ENCODE measurements at places on chromosomes 2 and 18.

DNA sequence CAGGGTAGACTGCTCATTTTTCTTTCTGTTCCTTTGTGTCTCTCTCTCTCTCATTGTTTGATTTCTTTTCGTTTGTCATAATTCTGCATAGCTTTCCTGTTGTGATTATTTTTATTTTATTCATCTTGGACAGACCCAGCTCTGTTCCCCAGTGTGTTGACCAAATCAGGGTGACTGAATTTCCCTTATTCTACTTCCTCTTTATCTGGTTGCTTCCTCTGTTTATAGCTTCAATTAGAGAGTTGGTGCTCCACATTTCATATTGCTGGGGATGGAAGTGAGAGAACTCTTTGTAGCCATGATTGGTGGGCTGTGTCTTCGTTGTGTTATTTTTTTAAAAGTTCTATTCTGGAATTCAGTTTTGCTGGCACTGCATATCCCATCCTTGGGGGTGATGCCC is 19.1 kb downstream of the PROKR1 start:
- no peak for DNase-seq

DNA sequence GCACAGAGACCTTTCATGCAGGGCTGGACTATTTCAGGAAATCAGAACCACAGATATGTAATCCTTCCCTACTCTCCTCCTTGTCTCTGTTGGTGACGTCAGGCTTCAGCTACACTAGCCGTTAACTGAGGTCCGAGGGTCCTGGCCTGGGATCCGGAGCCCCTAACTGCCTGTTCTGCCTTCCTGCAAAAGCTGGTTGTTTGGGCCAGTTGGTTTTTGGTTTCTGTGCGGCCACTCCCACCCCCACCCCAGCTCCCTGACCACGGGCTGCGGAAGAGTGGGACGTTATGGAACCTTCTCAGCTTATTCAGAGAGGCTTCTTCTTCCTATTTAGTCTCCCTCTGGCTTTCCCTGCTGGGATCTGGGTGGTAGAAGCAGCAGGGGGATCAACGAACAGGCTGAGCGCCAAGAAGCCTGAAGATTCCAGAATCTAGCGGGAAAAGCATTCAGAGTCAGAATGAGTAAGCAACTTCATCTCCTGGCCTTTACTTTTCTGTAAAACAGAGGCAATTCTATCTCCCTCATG is 49.3 kb upstream of the ROCK2 start:
- DNase-seq, result no peak

GRCh38 chr18:38413193-38413592 is 847.6 kb upstream of the CELF4 start:
- no peak for DNase-seq

- DNase-seq, result no peak
Observed at GRCh38 chr2:181892799-181893435, 1.4 kb downstream of the ITPRID2 start.

DNA sequence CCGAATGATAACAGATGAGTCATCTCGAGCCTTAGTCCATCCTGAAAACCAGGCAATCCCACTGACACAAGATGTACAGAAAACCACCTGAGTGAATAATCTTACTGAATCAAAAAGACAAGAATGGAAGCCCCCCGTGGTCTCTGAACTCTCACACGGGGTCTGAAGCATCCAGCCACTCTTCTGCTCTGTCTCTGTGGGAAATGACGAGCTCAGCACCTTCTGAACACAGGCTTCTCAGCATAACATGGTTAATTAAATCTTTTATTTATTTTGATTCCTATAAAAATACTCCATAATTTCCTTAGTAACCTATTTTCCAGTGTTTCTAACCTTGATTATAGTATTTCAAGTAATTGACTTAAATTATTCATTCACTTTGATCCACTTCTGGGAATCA is 203.7 kb downstream of the TMEM163 start:
- no peak for DNase-seq

DNA sequence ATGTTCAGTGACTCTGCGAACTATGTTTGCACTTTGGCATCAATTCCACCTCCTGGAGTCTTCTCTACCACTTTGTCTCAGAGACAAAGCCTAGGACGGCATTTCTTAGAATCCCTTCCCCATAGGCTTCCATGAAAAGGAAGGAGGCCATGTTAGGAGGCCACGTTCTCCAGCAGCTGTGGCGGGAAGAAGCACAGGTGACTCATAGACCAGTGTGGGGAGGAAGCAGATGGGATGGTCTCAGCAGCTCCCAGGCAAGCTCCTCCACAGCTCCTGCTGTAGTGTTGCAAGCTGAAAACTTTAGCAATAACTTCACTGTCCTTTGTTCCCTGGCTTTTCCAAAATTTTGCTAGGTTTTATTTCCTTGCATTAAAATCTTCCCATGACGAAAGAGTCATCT is 781.3 kb upstream of the ID2 start:
- no peak for DNase-seq

DNA sequence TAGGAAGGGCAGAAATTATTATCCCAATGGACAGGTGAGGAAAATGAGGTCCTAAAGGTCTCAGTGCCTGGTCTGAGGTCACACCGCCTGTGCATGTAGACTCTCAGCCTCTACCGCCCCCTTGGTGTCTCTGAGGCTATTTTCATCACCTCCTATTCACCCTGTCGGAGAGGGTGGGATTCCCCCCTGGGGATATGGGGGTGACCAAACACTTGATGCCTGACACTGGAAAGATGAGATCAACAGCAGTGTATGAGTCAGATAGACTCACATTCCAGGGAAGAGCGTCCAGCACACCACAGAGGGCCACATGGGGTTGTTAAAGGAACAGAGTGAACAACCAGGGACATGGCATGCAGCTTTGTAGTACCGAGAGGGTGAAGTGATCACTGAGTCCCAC is 199.7 kb downstream of the SMAD2 start:
- no peak for DNase-seq

DNA sequence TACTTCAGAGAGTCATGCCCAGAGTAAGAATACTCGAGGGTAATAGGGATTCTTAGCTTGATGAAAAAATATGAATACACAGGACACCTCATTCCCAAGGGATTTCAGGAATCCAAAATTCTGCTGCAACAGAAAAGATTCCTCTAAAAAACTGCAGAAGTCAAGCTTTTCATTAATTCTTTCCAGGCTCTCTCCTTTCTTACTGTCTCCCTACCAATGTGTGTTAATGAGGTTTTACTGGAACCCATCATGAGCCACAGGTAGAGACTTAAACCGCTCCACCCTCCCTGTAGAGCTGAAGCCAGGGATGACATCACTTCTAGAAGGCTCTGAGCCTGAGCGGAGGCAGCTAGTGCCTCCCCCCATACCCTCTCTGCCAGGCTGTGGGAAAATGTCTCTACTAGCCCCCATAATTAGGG is 3.4 kb downstream of the SDC1 start:
- DNase-seq, result no peak

DNA sequence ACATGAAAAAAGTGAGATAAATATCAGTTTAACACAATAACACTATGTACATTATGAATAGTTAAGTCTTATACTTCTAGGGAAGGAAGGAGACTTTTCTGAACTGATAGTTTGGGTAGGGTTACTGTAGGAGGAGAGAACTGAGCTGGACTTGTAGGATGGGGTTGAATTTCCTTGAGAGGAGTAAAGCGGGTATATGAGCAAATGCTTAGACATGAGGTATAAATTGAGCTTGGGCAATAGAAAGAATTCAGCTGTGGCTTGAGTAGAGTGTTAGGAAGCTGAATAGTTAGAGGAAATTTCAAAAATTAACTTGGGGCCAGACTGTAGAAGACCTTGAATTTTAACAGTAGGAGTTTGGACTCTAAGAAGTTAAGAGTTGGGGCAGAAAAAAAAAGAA is 45.1 kb downstream of the LCLAT1 start:
- DNase-seq, result no peak

DNA sequence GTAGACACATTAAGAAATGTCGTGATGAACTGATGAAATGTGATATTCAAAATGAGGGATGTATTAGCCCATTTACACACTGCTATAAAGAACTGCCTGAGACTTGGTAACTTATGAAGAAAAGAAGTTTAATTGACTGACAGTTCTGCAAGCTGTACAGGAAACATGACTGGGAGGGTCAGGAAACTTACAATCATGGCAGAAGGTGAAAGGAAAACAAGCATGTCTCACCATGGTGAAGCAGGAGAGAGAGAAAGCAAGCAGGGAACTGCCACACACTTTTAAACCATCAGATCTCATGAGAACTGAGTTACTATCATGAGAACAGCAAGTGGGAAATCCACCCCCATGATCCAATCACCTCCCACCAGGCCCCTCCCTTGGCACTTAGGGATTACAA is 1010.8 kb upstream of the CELF4 start:
- DNase-seq, result no peak
